ENCODE measurements at places on chromosomes 6 and 20.

- DNase-seq = no peak
Observed at GRCh38 chr6:12342664-12343063, 52.5 kb downstream of the EDN1 start.

DNA sequence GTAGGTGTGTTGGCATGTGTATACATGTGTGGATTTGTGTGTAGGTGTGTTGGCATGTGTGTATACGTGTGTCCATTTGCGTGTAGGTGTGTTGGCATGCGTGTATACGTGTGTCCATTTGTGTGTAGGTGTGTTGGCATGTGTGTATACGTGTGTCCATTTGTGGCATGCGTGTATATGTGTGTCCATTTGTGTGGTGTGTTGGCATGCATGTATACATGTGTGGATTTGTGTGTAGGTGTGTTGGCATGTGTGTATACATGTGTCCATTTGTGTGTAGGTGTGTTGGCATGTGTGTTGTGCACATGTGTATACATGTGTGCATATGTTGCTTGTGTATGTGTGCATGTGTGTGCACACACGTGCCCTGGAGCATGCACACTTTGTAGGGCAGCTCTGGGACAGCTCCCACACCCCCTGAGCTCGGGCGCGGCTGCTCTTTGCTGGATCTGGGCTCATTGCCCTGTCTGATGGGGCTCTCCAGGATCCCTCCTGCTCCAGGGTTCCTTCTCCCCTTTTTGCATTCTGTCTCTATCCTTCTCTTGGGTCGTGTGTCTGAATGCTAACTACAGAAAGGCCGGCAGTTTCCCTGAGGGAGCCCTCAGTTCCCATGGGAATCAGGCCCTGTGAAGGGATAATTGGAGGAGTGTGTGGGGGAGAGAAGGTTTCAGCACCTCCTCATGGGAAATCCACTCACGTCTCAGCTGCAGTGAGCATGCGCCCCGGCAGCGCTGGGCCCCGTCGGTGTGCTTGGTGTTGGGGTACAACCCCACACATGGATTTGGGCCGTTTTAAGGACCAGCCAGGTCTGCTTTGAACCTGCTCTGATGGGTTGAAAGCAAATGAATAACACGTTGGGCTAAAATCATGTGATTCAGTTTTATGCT lies 102.0 kb downstream of the ERMARD start:
- DNase-seq = no peak

DNA sequence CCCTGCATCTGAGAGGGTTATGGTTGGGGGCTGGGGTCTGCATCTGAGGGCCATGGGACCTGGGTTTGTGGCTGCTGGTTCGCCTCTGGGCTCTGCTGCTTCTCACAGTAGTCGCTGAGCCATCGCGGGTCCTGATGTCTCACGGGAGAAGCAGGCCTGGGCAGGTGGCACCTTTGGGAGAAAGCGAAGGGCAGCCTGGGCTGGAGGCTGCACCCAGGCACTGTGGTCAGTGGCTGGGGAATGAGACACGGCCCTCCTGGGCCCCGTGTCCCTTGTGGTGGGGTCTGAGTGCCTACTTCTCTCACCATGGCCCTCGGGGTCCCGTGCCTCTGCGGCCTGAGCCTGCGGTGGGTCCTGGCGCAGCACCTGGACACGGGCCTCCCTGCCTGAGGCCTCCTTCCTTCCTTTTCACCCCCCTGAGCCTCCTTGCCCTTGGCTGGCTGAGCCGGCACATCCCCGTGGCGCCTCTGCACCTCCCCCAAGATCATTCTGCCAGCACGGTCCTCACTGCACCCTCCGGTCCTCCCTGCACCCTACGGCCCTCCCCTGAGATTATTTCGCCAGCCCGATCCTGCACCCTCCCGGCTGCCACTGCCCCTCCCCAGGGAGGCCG lies 206.0 kb downstream of the ERMARD start:
- DNase-seq = no peak

DNA sequence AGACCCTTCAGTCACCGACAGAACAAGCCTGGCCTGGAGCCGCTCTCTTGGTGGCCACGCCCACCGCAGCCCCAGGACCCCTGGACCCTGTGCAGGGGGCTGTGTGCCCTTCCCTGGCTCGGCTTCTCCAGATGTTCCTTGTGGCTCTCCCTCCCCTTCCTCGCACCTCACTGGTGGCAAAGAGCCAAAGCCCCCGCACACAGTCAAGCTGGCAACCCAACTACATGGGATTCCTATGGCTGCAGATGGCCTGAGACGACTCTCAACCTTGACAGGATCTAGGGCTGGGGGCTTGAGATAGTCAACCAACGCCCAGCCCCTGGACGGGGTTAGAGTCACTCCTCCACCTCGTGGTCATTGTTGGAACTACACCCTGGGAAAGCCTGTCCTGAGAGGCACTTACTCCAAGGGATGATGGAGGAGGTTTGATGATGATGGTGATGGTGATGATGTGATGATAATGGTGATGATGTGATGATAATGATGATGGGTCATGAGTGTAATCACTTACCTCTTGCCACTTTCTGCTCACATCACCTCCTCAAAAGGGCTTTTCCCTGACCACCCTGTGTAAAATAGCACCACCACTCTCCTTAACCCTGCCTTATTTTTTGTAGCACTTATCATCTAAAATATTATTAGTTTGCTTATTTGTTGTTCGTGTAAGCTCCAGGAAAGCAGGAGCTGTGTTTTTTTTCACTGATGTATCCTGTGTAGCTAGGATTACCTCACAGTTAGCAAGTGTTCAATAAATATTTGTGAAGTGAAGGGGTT lies 278.4 kb downstream of the LRFN2 start:
- DNase-seq = peak; percentile 13

DNA sequence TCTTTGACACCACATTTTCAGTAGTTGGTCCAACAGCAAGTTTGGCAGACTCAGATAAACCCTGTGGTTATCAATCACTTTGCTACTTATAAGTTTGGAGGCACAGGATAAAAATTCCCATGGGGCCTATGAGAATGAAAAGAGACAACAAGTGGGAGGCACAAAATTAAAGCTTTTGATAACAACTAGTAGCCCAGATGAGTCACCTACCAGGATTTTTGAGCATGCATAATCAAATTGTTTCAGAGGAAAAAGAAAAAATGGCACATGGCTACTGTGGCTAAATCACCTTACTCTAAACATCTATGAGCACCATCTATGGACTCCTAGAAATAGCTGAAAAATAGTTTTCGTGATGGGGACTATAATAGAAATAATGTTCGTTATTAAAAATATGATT lies 40.8 kb upstream of the BMP5 start:
- DNase-seq = no peak

DNA sequence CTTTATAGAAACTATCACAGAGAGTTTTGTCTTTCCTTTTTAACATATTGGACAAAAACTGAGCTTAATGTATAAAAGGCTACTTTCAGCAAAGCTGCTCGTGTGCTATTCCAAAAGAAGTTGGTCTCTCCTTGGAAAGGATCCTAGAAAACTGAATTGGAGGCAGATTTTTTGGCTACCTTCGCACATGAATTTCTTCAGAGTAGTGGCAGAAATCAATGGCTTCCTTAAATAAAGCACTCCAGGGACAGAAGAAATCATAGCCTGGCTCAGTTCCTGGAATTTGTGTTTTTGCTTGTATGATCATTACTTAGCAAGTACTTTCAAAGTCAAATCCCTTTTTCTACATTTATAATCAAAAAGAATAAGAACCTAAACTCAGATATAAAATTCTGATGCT lies 780.3 kb downstream of the PHF3 start:
- no peak for DNase-seq

DNA sequence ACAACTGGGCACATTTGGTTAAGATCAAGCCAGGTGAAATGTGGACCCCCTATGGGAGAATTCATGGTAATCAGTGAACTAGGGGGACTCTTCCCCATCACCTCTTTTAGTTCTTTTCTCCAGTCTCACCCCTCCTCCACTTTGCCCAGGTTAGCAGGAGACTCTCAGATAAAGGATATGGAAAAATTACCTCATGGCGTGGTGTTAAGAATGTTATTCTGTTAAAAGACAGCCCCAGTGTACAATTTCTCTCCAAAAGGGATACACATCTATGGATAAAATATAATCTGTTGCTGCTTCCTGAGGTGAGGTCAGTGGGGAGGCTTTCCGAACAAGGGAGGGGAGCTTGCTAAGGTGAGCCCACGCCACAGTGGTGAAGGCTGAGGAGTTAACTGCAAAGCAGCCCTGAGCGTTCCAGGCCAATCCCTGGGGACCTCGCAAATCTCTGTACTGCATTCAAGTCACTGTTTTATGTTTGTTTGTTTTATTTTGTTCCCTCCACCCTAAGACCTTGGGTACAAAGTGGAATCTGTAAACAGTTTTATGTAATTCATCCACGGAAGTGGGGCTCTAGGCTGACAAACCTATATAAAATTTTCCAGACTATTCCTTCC lies 52.0 kb downstream of the ADGRF1 start:
- DNase-seq = no peak

All from MG63 (cell line).